ENCODE measurements at places on chromosomes 1 and 21.
A peak's percentile ranks its signal among the peaks of the same experiment; 100 is the strongest.

DNA sequence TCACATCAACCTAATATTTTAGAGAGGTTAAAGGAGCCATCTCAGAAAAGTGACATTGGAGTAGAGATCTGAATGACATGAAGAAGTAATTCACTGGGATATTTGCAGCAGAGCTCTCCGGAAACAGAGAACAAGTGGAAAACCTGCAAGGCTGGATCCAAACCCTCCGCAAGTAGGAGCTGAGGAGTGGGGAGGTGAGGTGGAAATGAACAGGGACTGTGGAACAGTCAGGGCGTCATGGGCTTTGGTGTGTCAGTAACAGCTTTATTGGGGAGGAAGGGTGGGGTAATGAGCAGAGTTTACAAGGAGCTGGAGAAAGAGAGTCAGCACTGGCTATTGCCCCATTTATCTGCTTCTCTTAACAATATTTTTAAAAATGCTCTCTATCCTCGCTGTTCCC is 9.3 kb upstream of the IVL start:
- no peak overlapping the region for H3K27ac ChIP-seq
- H3K4me3 ChIP-seq: no peak overlapping the region
- H3K36me3 ChIP-seq: no peaks in the 10 kb centered on the region
- no peak for DNase-seq
- H3K4me1 ChIP-seq: no peaks in the 10 kb centered on the region

DNA sequence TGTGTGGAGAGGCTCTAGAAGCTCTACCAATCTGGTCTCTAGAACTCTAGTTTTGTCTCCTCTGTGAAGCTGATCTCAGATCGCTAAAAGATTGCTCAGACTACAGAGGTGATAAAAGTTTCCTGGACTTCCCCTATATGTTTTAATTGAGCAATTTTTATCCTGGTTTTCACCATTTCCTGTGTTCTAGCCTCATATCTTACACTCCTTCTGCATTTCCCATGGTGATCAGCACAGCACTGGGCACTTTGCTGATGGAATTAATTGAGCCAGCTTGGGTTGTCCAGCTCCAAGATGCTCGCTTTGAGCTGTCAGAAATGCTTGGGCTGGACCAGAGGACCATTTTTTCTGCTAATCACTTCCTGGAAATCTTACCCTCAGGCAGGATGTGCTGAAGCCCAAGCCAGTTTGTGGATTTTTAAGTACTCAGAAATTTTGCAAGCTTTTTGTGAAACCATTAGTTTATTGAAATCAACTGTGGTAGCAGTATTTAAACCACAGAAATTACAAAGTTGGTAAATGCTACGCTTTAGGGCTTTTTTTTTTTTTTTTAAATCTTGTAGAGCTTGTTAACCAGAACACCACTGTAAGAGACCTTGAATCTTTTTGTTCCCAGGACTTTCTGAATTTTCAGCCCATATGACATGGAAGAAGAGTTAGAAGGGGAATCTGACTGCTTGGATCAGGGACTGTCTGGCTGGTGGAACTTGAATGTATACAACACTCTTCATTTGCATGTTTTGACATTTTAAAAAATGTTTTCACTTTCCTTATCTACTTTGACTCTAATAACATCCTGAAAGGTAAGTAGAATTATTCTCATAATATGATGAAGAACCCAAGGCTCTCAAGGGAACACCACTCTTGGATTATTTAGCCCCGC is 28.4 kb downstream of the CD48 start:
- no peak overlapping the region for H3K27ac ChIP-seq
- H3K4me3 ChIP-seq: no peak overlapping the region
- H3K4me1 ChIP-seq: peaks cover 4% of the 10 kb centered on the region
- DNase-seq: no peak

DNA sequence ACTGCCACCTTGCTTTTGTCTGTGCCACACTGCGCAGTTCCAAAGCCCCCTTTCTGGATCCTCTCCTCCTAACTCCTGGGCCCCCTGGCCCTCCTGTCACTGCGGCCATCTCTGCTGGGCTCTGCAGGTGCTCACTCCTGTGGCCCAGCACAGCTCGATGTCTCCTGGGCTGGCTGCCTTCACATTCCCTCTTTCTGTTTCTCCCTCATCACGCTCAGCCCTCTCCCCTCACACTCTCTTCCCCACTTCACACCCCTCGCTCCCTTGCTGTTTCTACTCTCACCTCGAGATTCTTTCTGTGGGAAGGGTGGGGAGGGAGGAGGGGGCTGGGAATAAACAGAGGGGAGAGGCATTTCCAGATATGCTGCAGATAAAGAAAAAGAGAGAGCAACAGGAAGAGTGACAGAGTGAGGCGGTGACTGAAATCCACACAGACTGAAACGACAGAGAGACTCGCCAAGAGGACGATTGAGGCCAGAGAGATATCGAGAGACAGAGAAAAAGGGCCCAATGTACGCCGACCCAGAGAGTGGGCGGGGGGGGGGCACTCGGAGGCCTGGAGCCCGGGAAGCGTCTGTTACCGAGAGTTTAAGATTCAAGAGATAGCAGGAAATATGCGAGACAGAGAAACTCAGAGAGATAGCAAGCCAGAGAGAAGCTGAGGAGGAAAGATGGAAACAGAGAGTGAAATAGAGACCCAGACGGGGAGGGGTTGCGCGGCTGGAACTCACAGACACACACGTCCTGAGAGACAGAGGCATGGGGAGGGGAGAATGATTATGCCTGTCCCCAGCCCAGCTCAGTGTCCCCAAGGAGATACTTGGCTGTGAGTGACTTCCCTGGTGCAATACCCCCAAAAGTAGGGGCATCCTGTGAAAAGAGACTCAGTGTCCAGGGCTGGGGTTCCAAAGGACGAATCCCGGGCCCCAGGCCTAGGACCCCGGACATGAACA is 666 bp downstream of the CSF3R start:
- H3K27ac ChIP-seq: peak overlapping the region; percentile 36
- no peak for DNase-seq
- H3K36me3 ChIP-seq: no peaks in the 10 kb centered on the region
- peak overlapping the region; percentile 38 for H3K4me3 ChIP-seq

DNA sequence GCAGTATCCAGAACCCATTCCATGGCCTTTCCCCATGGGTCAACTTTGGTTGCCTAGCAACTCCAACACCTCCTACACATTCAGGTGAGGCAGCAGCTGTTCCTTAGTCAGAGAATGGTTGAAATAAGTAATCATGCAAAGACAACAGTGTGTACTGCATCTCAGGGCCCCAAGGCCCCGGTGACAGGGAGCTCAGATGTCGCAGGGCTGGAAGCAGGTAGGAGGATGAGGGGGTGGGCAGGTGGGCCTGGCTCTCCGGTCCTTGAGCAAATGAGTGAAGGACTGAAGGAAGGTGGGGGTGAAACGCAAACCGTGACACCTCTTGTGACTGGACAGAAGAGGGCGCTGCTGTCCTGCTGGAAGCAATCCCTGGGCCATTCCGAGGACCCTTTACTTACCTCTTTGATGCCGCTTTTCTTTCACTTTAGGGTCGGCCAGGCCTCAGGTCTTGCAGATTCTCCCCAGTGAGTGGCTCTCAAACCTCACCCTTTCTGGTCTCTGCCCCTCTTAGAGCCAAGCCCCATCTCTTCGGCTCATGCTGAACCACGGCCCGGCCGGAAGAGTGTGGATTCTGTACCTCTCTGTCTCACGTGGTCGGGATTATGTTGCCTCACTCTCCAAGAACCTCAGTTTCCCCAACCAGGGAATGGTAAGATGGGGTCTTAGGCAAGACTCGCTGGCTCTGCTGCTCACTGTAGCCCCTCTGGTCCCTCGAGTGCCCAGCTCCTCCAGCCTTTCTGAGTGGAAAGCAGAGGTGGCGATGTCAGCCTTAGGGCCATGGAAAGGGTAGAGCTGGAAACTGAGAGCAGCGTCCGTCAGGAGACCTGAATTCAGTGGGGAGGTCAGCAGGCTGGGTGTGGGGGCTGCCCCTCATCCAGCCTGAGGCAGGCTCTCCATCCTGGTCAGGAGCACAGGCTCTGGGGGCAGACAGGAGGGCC is 5.6 kb upstream of the KCNA10 start:
- H3K27ac ChIP-seq: no peak overlapping the region
- H3K4me3 ChIP-seq: no peak overlapping the region
- H3K27me3 ChIP-seq: peaks cover 90% of the 10 kb centered on the region
- H3K4me1 ChIP-seq: peaks cover 3% of the 10 kb centered on the region
- DNase-seq: peak; percentile 55

DNA sequence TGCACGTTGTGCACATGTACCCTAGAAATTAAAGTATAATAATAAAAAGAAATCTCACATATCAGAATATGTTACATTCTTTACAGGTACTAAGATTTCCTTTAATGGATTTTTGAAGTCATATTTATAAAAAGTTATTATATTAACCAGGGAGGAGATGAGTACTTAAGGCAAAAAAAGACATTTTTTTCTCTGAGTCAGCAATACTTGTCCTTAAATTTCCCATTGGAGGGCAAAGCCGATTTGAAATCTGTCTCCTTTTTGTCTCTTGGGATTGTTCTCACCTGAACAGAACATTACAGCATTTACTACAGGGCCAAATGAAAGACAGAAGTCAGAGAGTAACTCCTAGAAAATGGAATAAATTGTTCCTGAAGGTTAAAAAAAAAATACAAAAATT is 26.3 kb upstream of the SLC16A1 start:
- DNase-seq: no peak
- no peak overlapping the region for H3K4me3 ChIP-seq
- no peaks in the 10 kb centered on the region for H3K4me1 ChIP-seq
- no peak overlapping the region for H3K27ac ChIP-seq

- H3K36me3 ChIP-seq: peaks cover 62% of the 10 kb centered on the region
- no peak for DNase-seq
- H3K27me3 ChIP-seq: no peaks in the 10 kb centered on the region
- no peak overlapping the region for H3K4me3 ChIP-seq
- H3K27ac ChIP-seq: no peak overlapping the region
- peaks cover 41% of the 10 kb centered on the region for H3K4me1 ChIP-seq
These were observed 77.5 kb downstream of the PLPP3 start for GRCh38 chr1:56501888-56502287.

DNA sequence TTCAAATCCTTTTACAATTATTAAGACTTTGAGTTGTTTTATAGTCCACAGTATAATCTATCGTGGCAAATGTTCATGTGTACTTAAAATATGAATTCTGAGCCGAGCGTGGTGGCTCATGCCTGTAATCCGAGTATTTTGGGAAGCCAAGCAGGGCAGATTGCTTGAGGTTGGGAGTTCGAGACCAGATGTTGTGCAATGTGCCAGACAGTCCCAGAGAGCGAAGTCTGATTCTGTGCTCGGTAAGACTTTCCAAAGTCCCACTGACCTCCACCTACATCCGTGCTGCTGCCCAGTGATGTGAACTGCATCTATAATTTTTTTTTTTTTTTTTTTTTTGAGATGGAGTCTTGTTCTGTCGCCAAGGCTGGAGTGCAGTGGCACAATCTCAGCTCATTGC is 52.2 kb downstream of the VPS26C start:
- H3K4me1 ChIP-seq: no peaks in the 10 kb centered on the region
- H3K27ac ChIP-seq: no peak overlapping the region
- H3K4me3 ChIP-seq: no peak overlapping the region

DNA sequence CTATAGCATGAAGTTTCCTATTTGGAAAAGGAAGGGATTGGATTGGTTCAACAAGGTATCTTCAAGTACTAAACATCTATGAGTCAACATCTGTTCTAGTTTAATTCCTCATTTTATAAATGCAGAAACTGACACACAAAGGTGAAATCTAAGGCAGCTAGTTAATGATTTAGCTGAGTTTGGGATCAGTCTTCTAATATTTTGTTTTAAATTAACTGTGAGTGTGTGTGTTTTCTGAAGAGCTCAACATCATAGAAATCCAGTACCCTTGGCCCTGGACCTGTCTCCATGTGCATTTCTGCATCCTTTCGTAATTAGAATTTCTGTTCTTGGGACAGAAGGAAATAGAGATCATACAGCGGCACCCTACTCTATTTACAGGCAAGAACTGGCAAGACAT is 105.9 kb downstream of the RGS2 start:
- H3K36me3 ChIP-seq: peaks cover 4% of the 10 kb centered on the region
- H3K27me3 ChIP-seq: no peaks in the 10 kb centered on the region
- H3K4me3 ChIP-seq: no peak overlapping the region
- H3K4me1 ChIP-seq: peaks cover 7% of the 10 kb centered on the region
- H3K27ac ChIP-seq: no peak overlapping the region

DNA sequence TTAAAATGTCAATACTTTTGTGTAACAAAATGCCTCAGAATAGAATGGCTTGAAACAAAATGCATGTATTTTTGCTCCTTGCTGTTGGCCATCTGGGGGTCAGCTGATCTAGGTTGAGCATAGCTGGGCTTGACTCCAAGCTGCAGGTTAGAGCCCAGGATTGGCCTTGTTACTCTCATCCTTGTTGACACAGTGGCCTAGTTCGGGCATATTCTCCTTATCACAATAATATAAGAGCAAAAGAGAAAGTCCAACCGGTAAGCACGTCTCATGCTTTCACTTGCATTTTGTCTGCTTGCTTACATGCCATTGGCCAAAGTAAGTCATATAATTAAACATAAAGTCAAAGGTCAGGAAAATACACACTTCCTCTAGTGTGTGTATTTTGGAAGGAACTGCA is 456.2 kb downstream of the KCNT2 start:
- no peaks in the 10 kb centered on the region for H3K36me3 ChIP-seq
- H3K4me1 ChIP-seq: peaks cover 22% of the 10 kb centered on the region
- no peaks in the 10 kb centered on the region for H3K27me3 ChIP-seq
- H3K4me3 ChIP-seq: no peak overlapping the region
- DNase-seq: no peak

GRCh38 chr1:94024104-94024792 is 96.7 kb downstream of the ABCA4 start:
- H3K27ac ChIP-seq: no peak overlapping the region
- no peak overlapping the region for H3K4me3 ChIP-seq
- DNase-seq: no peak
- H3K36me3 ChIP-seq: no peaks in the 10 kb centered on the region
- peaks cover 24% of the 10 kb centered on the region for H3K4me1 ChIP-seq
- no peaks in the 10 kb centered on the region for H3K27me3 ChIP-seq

- no peak overlapping the region for H3K27ac ChIP-seq
- no peak overlapping the region for H3K4me3 ChIP-seq
- DNase-seq: no peak
- H3K4me1 ChIP-seq: no peaks in the 10 kb centered on the region
- H3K36me3 ChIP-seq: peaks cover 2% of the 10 kb centered on the region
These were observed 502.2 kb upstream of the OLFM3 start for GRCh38 chr1:102498929-102499328.

DNA sequence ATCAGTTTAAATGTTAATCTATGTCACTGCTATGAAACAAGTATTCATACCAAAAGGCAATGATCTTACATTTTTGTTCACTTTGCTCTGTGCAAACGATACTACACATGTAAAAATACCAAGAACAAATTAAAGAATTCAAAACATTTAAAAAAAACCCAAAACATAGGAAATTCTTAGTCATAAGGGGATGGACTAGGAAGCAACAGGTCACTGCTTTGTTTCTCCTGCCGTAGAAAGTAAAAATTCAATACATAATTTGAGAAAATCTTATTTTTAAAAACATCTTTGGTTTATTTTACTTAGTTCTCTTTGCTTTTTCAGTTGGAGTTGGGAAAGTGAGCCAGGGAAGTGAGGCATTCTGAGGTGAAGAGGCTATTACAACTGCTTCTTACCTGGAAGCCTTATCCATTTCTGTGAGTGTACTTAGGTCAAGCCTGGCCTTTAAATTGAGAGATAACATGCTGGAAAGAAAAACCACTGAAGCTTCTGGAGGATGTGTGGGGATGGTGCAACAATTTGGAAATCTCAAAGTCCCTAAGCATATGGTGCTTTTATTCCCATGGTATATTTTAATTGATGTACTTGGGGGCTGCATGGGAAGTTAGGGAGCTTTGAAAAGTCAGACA is 183.5 kb downstream of the CDC42BPA start:
- peaks cover 39% of the 10 kb centered on the region for H3K36me3 ChIP-seq
- DNase-seq: no peak
- no peaks in the 10 kb centered on the region for H3K4me1 ChIP-seq
- no peak overlapping the region for H3K4me3 ChIP-seq
